NCI-H187 treated with DMSO at 0.1 percent for 48 hours (cell line): ENCODE measurements at places on chromosomes 12 and 14.

- no peak for DNase-seq
Observed at GRCh38 chr12:26769611-26770010, 63.4 kb downstream of the ITPR2 start.

- DNase-seq, result no peak
Observed at GRCh38 chr12:85138833-85139232, 102.7 kb downstream of the LRRIQ1 start.

GRCh38 chr12:1289371-1290155, 298.5 kb downstream of the ERC1 start:
- no peak for DNase-seq

DNA sequence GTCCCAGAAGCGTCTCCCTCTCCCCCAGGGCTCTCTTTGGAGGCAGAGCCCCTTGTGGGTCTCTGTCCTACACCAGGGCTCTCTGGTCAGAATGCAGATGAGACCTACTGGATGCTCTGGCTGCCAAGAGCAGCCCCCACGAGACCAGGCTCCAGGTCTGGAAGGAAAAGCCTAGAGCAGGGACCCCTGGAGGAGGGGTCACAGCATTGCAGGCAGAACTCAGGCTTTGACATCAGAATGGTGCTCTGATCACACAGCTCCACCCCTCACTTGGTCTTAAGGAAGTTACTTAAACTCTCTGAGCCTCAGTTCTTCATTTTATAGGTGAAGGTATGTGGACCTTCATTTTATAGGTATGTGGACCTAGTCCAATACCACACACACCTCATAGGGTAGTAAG, 83.1 kb downstream of the ARL6IP4 start:
- DNase-seq, result no peak

- no peak for DNase-seq
Observed at GRCh38 chr14:70422538-70422937, 5.6 kb upstream of the SYNJ2BP start.

DNA sequence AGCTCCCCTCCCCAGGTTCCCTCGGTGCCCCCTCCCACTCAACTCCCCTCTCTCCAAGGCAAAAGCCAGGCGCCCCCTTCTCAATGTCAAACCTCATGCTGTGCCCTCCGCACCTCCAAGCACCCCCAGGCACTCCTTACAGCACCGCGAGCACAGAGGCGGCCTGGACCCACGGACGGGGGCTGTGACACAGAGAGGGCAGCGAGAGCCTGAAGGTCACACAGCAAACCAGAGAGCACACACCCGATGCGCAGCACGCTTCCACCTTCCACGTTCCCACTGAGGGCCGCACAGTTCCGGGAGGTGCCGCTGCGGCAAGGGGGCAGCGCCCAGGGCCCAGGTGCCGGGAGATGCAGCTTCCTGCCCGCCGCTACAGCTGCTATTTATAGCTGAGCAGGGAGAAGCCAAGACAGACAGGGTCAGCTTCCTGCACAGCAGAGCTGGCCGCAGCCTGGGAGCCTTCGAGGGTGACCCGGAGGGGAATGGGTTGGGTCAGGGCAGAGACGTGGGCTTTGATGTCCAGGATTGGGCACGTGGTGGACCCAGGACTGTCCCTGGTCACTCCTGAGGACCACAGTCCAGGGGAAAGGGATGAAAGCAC, 12.9 kb downstream of the NCOR2 start:
- DNase-seq, result no peak

DNA sequence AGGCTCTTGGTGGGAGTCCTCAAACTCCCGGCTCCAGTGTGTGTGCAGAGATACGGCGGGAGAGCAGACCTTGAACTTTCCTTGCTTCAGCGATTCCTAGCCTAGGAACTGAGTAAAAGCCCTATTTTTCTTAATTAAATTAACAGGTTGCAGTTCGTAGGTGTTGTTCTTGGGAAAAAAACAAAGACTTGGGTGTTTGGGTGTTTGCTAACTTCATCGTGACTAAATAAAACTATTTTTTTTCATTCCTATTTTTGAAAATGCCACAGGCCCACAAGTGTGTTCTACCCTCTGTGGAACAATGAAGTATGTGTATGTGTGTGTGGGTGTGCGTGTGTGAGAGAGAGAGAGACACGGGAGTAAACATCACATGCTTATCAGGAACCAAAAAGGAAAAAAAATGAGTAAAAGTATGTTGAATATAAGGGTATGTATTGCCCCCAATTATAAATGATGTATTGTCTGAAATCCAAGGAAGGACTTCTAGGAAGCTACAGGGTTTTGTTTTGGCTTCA, 651 bp downstream of the TMEM117 start:
- no peak for DNase-seq

DNA sequence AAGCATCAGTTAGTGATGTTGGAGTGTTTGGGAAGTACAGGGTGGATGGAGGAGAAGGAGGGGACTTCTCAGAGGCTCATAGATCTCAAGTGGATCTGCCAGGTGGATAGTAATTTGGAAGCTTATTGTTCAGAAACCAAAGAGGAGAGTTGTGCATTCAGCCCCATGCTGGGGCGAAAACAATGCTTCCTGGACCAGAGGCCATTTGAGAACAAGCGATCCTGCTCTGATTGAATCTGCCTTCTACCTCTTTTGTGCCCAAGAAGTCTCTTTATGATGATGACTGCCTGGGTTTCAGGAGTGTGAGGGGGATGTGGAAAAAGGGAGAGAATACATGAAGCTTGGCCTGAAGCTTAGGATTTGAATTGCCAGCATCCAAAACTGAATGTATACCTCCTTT, 110.8 kb upstream of the SRRM4 start:
- DNase-seq, result peak; percentile 95

- no peak for DNase-seq
Observed at GRCh38 chr14:51258788-51259187, 18.7 kb downstream of the TMX1 start.
